ENCODE measurements at places on chromosomes 1 and 21.
A peak's percentile ranks its signal among the peaks of the same experiment; 100 is the strongest.

GRCh38 chr1:183635099-183635605 is 431 bp downstream of the ARPC5 start:
- peak; percentile 55 for DNase-seq

DNA sequence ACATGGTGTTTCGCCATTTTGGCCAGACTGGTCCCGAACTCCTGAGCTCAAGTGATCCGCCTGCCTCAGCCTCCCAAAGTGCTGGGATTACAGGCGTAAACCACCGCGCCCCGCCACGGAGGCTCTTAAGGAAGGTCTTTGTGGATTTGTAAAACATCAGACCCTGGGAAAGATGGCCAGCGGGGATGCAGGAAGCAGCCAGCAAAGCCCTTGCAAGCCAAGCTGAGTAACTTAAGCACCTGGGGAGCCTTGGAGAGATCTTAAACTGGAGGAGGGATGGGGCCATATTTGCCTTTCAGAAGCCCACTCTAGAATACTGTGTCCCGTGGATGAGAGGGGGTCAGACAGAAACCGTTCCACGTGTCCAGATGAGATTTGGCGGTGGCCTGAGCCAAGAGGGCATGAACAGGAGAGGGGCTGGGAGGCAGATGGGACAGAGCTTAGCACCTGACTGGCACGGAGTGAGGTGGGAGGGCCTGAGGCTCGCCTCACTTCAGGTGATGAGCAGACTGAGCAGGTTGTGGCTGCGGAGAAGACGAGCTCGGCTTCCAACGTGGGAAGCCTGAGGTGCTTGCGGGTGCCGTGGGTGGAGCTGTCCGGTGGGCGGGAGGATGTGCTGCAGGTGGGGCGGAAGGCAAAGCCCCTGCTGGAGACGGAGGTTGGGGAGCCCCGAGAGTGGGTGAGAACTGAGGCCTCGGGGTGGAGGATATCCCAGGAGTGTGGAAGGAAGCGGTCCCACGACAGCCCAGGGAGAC is 11.7 kb downstream of the C1orf216 start:
- no peak for DNase-seq

DNA sequence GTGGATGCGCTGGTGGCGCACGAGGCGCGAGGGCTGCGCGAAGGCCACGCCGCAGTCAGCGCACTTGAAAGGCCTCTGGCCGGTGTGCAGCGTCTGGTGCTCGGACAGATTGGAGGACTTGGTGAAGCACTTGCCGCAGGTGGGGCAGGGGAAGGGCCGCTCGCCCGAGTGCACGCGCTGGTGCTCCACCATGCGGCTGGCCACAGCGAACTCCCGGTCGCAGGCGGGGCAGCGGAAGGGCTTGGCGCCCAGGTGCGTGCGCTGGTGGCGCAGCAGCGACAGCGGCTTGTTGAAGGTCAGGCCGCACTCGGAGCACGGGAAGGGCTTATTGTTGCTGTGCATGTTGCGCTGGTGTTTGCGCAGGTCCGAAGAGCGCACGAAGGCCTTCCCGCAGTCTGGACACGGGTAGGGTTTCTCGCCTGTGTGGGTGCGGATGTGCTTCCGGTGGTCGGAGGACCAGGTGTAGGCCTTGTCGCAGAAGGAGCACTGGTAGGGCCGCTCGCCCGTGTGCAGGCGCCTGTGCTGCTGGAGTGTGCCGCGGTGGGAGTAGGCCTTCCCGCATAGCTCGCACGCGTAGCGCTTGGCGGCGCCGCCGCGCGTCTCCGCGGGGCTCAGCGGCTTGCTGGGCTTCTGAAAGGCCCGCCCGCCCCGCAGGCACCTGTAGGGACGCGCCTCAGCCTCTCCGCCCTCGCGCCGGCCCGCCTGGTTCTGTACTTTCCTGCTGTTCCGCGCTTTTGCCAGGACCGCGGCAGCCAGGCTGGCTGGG is 4.7 kb downstream of the ZNF648 start:
- no peak for DNase-seq

GRCh38 chr1:224707843-224708725 is 92.0 kb downstream of the CNIH3 start:
- DNase-seq: no peak

- DNase-seq: no peak
These were observed 49.1 kb upstream of the EPS8L3 start for GRCh38 chr1:109812691-109813393.

Measured in caudate nucleus (tissue), 63 donors.